Neural crest cell (in vitro differentiated cells): ENCODE measurements at places on chromosomes 5 and 9.

GRCh38 chr5:146527785-146528184 lies 11.8 kb upstream of the GPR151 start:
- DNase-seq: no peak

GRCh38 chr5:16700081-16700480 lies 83.3 kb upstream of the RETREG1 start:
- DNase-seq: no peak

DNA sequence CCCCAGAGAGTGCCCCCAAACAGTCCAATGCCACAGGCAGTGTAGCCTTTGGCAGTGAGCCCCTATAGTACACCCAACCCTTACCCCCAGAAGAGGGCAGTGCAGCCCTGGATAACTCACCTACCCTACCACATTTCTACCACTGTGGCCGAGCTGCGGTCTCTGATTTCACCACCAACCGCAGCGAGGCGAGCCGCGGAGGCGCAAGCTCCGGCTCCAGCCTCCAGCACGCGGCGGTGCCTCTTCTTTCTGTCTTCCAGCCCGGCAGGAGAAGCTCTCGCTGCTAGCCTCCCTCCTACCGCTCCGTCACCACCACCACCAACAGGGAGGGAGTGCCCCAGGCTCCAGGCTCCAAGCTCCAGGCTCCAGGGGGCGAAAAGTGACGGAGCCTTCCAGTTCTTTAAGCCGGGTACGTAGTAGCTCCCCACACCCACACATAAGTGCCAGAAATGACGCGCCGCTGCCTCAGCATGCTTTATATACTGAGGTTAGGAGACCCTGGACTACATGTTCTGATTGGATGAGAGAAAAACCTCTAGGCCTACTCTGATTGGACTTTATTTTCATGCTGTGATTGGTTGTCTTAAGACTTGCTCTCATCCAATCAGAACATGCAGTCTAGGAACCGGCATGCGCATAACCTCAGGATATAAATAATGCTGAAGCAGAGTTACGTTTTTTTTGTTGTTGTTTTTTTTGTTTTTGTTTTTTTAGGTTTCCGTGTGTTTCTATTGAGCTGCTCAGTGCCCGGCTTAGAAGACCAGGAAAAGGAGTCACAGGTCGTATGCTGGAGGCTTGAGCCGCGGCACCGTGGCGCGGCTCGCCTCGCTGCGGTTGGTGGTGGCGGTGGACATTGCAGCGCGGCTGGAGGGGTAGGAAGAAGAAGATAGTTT lies at the start of gene PCAT7:
PCAT7 (plus strand) TSS at position 645 of the 893 bp plus-strand sequence.
- DNase-seq: peak; percentile 64

GRCh38 chr5:90853750-90854149 lies 295.2 kb downstream of the ADGRV1 start:
- DNase-seq: no peak

DNA sequence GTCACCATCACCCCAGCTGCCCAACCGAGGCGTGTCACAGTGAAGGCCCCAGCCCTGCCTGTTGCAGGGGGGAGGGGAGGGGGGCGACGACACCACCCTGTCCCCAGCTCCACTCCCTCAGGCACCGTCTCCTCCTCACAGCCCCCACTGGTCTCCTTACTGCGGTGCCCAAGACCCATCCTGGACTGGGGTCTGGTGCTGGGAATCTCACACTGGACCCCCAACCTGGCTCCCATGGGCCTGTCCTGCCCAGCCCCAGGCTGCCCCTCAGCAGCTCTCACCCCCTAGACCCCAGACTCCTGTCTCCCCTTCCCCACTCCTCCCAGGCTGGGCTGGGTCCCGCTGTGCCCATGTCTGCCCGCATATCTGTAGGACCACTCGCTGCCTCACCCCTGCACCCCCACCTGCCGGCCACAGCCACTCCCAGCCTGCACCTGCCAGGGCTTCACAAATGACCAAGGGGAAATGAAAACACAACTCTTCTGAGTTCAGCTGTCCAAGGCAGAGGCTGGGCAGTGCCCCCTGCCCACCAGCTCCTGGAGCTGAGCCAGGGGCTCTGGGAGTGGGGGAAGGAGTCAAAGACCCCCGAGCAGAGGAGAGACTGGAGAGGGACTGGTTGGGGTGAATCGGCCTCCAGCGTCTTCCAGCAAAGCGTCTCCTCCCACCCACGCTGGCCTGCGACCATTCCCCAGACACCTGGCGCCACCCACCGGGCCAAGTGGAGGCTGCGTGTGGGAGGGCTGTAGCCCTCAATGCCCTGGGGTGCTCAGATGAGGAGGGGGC lies 32.6 kb upstream of the EGFL7 start:
- peak; percentile 78 for DNase-seq

GRCh38 chr9:112031400-112031799 lies 134.8 kb downstream of the UGCG start:
- no peak for DNase-seq

DNA sequence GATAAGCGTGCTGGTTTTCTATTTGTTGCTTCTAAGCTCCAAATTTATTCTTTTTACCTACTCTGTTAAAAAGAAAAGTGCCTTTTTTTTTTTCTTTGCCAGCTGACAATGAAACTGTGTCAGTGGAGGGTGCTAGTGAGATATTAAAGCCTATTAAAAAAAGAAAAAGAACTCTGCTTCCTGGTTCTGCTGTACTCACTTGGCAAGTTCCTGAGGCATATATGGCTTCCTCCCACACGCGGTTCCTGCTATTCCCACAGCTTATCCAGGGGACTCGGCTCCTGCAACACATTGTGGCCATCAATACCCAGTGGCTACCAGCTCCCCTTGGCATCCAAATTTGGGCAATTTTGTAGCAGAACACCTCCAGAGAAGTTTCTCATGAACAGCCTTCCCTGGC lies 1977.7 kb upstream of the CDH9 start:
- no peak for DNase-seq

DNA sequence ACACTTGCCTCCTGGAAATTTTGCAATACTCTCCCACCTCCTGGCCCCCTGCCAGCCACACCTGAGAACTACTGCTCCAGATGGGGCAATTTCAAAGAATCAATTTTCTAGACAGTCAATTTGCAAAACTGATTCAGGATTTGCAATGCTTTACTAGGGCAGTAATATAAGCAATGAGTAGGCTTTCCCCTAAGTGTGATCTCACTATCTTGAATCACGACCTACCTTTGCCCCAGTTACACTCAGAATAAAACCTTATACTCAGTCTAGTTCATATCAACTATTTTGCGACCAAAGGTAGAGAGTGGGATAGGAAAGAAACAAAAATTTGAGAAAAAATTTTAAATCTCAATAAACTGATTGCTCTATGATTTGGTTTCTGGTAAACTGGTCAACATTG lies 54.4 kb downstream of the DROSHA start:
- no peak for DNase-seq

GRCh38 chr5:122152266-122152900 lies 23.0 kb downstream of the ZNF474 start:
- DNase-seq: no peak

DNA sequence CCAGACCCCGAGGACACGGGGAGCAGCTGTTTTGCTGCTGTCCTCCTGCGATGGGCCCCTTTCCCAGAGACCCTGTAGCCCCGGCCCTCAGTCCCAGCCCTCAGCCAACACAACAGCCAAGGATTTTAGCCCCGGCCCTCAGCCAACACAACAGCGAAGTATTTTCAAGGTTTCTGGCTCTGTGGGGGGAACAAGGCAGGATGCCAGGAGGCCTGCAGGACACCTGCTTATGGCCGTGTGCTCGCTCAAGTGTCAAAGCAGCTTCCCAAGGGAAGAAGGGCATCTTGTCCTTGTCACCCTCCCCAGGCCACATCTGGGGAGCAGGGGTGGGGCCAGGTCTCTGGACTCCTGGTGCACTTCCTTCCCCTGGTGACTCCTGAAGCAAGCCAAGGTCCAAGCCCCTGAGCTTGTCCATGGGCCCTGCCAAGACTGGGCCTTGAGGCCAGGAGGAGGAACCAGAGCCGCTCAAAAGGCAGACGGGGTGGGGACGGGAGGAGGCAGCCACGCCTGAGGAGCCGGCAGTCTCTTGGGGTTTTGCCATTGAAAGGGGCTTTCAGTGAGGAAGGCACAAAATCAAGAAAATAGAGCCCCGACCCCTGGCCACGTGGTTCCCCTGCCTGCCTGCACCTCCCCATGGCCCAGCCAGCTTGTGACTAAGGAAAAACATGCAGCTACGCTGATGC lies 10.8 kb downstream of the KCNT1 start:
- DNase-seq: no peak

GRCh38 chr5:24389968-24390367 lies 254.8 kb downstream of the CDH10 start:
- no peak for DNase-seq

DNA sequence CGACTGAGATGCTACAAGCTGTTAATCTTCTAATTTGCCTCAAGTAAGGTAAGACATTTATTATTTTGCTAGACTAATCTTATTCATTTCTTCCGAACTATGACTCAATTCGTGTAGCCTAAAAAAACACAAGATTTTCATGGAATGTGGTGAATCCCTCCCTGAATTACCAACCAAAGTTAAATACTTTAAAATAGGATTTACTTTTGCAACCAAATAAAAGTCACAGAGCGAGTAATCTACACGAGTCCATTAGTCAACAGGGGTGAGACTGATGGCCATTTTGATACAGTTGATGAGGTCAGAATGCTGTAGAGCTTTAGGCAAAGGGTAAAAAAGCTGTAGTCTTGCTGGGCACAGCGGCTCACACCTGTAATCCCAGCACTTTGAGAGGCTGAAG lies 13.1 kb upstream of the BNC2 start:
- no peak for DNase-seq

DNA sequence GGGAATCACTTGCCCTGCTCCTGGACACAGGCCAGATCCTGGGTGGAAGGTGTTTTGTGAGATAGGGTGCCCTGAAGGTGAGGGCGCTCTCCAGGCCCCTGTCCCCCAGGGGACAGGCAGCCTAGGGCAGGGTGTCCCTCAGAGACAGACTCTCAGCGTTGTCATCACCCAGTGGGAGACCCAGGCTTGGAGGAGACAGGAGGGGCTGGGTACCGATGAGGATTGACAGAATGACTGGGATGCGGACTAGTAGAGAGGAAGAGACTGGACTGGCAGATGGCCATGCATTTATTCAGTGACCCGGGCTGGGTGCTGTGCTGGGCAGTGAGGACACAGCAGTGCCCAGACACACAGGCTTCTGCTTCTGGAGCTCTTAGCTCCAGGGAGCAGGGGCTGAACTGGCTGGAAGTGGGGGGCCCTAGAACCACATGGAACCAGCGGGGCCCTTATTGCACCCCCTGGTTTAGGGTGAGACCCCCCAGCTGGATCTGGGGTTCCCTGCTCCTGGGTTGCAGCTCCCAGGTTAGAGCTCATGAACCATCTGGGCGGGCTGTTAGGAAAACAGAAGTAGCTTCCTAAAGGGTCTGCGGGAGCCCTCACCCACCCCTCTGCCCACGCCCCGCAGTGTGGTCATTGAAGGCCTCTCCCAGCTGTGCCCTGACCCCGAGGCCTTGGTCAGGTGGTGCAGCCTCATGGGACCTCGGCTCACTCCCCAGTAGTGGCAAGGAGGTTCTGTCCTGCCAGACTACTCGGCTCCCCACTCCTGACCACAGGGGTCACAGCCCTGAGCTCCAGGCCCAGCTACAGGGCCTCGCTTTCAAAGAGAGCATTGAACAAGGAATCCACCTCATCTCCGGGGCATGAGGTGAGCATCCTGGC lies 116.7 kb upstream of the LMX1B start:
- DNase-seq: no peak

- DNase-seq: no peak
Observed at GRCh38 chr9:125442452-125442851, 180.8 kb downstream of the GAPVD1 start.

DNA sequence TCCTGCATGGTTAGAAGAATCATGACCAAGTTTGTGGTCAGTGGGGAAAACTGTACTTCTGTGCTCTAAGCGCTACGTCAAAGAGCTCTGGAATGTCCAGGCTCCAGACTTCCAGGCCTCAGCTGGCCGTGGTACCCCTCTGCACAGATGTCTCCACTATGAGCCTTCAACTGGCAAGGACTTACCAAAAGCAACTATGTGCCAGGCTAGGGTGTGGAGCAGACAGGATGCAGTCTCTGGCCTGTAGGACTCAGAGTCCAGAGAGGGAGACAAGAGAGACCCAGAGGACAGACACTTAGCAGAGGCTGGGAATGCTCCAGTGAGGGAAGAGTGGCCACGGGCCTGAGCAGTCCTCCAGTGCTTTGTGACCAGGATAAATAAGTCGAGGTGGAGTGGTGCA lies 31.0 kb upstream of the TCF7 start:
- no peak for DNase-seq

DNA sequence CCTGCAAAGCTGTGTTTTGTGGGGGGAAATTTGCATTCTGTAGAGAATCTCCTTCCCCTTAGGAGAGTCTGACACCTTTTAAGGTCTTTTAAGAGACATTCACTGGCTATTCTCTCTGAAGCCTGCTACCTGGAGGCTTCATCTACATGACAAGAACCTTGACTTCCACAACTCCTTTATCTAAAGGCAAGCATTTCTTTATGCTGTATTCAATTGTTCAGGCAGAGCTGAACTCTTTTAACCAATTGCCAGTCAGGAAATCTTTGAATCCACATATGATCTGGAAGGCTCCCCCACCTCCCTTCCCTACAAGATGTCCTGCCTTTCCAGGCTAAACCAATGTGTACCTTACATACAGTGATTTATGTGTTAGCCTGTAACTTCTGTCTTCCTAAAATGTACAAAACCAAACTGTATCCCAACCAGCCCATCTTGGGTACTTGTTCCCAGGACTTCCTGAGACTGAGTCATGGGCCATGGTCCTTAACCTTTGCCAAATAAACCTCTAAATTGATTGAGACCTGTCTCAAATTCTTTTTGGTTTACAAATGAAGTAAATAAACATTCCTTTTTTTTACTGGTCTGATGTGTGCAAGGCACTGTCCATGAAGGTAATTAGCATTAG lies 9.9 kb downstream of the C9orf85 start:
- no peak for DNase-seq

DNA sequence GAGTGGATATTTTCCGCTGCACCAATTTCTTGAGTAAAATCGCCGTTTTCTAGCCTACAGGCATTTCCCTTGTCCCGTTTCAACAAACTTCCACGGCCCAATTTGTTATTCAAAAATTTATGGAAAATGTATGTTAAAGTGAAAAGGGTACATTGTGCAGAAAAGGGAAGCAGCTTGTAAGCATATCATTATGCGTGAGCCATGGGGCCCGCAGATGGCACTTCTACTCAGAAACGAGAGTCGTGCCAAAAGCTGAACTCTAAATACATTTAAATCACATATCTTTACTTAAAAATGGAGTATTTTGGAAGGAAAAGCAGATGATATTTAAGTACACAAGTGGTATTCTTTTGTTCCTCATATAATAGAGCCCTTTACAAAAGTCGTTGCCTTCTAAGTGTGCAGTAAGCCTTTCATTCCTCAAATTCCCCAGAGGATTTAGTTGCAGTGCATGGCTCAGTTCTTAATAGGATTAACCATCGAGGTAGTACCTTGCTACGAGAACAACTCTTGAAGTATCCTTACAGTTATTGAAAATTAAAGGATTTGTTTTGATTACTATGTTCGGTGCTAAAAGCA lies 1227.2 kb upstream of the WWC1 start:
- no peak for DNase-seq

GRCh38 chr5:158451993-158452672 lies 593.2 kb upstream of the CLINT1 start:
- DNase-seq: no peak

GRCh38 chr5:176373100-176373818 lies 8.0 kb downstream of the ARL10 start:
- no peak for DNase-seq
